NCI-H774 (cell line): ENCODE measurements at places on chromosomes 4 and X.

- DNase-seq: no peak
Measured at GRCh38 chr4:18442957-18443356, 421.4 kb upstream of the LCORL start.

- DNase-seq: no peak
Measured at GRCh38 chr4:56139241-56139827, 190.6 kb downstream of the CEP135 start.

DNA sequence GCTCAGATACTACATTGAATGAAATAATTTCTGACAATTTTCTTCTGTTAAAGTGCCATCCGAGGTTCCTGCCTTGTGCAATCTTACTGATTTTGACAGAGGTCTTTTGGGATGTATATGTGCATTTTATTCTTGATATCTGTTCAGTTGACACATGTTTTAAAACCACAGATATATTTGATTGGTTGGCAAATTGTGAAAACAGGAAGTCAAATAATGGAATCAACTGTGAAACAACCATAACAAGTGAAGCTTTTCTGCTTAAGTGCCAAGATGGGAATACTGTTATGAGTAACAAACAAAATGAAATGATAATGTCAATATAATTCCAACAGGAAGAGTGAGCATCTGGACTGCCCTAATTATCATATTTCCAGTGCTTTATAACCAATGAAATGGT is 84.9 kb upstream of the TET2 start:
- no peak for DNase-seq

GRCh38 chrX:111490688-111491087 is 20.8 kb upstream of the SERTM2 start:
- no peak for DNase-seq

GRCh38 chrX:154396973-154397887 is 947 bp upstream of the RPL10 start:
- DNase-seq: peak; percentile 54

DNA sequence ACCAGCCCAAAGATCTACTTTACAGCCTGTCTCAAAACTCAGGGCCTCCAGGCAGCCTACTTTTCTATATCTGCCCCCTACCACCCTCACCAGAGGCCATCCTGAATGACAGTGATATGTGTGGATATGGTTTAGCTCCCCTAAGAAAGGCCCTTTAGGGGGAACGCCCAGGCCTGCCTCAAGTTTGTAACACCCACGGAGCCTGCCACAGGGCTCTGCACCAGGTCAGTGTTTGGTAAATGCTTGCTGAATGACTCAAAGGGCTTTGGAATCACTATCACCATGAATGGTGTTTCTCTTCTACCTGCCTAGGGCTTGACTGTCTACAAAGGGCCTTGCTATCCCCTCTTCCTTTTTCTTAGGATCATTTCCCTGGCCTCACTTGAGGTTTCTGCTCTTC is 11.3 kb upstream of the LONRF3 start:
- no peak for DNase-seq

GRCh38 chr4:140930557-140930956 is 174.4 kb upstream of the TBC1D9 start:
- DNase-seq: no peak

DNA sequence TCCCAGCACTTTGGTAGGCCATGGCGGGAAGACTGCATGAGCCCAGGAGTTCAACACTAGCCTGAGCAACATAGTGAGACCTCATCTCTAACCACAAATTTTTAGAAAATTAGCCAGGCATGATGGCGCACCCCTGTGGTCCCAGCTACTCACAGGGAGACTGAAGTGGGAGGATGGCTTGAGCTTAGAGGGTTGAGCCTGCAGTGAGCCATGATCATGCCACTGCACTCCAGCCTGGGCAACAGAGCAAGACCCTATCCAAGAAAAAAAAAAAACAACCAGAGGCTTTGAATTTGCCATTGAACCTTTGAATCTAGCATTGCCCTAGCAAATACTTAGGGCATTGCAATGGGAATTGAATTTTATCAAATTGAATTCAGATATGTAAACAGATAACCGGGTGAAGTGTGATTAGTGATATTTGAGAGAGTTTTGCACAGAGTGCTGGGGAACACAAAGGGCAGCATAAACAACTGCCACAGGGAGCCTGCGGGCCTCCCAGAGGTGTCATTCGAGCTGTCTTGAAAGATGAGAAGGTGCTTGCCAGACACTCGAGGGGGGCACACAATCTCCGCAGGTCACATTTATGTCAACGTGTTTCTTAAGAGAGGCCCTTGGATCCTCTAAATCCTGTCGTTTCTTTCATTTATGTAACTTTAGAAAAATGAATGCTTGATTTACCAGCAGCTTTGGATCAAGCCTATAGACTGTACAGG is 200.3 kb downstream of the AASDH start:
- DNase-seq: no peak

DNA sequence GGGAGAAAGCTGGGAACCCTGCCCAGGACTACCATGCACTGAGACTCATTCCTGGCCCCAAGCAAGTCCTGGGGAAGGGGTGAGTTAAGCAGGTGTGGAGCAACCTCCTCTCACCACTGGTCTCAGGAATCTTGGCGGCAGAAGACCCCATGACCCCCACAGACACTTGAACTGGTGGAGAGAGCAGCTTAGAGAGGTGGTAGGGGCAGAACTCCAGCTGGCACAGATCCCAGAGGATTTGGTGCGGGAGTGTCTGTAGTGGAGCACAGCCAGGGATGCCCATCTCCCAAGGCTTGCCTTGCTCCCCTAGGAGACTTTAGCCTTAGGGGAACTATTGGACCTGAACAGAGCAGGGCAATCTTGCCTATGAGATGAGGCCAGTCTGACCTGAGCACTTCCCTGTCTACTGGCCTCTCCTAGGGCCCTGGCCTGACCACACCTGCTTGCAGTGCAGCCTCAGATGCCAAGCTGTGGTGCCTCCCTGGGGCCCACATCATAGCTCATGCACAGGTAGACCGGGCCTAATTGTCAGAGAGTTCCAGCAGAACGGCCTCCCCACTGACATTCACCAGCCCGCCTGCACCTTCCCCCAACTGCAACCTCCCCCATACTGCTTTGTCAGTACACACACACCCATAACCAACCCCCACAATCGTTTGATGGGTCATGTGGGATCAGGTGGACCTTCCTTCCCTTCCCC is 78.0 kb downstream of the NAA11 start:
- DNase-seq: no peak

- DNase-seq: no peak
Measured at GRCh38 chr4:176393306-176394013, 73.7 kb downstream of the SPCS3 start.

DNA sequence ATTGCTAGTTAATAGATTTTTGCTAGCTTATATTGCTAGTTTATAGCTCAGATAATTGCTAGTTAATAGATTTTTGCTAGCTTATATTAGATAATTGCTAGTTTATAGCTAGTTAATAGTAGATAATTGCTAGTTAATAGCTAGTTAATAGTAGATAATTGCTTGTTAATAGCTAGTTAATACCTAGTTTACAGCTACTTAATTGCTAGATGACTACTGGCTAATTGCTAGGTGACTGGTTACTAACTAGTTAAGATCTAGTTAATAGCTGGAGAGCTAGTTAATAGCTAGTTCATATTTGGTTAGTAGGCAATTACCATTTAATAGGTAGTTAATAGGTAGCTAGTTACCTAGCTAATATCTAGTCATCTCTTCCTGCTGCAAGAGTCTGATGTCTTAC is 633.8 kb upstream of the CT83 start:
- DNase-seq: no peak

DNA sequence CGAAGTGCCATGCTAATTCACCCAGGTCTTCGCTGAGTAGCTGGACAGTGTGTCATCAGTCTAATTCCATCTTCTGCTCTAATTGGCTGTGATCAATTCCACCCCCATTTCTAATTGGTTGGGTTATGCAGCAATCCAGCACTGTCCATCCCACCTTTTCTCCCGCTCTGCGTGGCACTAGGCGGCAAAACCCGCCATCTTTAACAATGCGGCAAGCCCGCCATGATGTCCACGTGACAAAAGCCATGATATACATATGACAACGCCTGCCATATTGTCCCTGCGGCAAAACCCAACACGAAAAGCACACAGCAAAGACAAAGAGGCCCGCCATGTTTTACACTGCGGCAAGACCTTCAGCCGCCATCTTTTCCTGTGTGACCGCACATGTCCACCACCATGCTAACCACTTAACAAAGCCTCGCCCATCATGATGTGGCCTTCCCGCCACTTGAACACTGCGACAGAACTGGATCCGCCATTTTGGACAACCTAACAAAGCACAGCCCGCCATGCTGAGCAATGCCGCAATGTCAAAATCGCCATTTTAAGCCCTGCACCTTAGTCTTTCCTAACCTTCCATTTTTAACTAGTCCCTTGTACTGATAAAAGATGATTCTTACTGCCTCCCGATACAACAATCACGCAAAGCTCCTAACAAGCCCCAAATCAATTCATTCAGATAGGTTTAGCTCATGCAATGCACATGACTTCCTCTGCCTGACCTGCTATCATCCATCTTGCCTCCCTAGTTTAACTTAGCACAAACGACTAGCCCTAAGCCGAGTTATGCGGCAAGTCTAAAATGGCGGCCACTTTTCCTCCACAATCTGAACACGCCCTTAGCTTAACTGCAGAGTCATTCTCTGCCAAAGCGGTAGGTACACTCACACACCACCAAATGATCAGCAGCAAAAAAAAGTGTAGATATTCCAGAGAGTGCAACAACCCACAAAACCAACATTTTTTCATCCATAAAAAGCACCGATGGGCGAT is 288.3 kb downstream of the CHIC1 start:
- DNase-seq: no peak

GRCh38 chrX:13165266-13166189 is 121.1 kb upstream of the FAM9C start:
- DNase-seq: peak; percentile 52

- DNase-seq: no peak
Measured at GRCh38 chrX:131783555-131784308, 239.4 kb upstream of the STK26 start.

DNA sequence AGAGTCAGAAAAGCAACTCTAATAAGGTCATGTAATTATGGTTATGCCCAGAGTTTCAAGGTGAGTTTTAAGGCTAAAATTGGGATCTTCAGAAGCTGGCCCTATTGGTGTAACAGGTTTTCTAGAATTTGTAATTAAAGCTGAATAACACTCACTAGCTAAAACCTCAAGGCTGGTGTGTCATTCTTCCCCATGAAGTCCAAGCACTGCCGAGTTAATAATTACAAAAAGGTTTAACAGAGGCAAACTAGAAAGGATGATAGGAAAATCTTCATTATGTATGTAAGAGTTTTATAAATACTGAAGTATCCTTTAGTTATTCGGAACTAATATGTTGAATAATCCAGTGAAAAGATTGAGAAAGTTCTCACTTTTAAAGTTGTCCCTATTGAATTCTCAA is 34.3 kb downstream of the MXRA5 start:
- no peak for DNase-seq

DNA sequence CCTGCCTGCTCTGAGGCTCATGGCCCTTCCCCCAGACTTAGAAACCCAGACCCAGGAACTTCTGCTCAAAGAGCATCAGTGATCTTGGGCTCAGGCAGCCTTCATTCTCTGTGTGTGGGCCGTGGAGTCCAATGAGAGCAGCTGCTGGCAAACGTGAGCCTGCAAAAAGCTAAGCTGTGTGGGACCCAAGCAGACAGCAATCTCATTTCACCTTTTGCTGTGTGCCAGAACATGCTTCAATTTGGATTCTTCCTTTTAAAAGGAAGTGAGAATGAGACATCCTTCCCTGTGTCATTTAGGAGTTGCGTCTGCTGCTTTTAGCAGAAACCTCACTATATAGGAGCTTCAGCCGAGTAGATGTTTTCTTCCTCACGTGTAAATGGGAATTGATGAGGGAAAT is 238.5 kb downstream of the EVC2 start:
- no peak for DNase-seq

- DNase-seq: no peak
Measured at GRCh38 chr4:48804584-48805301, 24.7 kb upstream of the FRYL start.

DNA sequence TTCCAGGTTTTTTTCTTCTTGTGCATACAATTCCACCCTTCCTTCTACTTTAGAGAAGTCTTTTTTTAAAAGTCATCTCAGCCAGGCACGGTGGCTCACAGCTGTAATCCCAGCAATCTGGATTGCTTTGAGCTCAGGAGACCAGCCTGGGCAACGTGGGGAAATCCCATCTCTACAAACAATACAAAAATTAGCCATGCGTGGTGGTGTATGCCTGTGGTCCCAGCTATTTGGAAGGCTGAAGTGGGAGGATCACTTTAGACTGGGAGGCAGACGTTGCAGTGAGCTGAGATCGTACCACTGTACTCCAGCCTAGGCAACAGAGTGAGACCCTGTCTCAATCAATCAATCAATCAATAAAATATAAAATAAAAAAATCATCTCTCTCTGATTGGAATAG is 14.8 kb downstream of the ELOVL6 start:
- DNase-seq: no peak

- DNase-seq: no peak
Measured at GRCh38 chrX:130771230-130771629, 131.8 kb downstream of the ENOX2 start.

DNA sequence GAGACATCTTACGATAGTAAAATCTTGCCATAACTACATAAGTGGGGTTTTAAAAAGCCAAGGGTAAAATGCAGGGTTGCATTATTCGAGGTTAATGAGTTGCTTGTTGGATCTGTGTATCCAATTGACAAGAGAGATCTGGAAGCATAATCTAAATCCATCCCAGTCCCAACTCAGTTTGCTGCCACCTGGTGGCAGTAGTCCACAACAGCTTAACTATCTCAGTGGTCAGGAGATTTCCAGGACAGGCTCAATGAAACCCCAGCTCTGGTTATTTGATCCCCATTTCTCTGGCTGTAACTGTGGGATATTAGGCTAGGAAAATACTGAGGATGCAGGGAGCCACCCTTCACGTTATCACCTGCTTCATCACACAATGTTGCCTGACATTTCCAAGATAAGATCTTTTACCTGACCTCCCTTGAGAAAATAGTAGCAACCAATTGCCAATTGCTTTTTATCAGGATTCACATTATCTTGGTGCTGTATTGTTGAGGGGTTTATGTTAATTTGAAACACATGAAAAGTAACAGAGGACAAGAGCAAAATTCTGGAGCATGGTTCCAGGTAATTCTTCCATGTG is 88.2 kb upstream of the TNIP3 start:
- DNase-seq: peak; percentile 30

DNA sequence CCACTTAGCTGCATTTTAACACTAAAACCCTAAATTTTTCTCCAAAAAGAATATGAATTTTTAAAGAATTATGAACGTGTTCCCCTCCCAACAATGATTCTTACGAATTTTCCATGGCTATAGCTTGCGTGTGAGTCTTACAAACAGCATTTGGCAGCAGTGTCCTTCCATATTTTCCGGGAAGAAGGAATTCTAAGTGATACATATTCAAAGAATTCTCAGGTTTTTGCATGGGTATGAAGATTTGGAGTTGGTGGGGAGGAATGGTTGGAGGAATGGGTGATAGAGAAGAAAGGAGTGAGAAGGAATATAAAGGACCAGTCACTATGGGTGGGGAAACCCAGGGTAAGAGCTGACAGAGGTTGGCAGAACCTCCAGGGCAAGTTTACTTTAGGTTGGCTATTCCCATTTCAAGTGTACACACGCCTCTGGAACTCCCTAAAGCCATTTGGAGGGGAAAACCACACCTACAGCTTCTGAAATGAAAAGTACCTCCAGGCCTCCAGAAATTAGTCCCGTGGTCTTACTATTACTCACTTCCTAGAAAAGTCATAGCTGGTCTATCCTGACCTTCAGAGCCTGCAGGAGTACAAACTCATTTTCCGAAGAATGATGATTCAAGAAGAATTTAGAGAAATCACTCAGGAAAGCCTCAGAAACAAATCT is 420.8 kb upstream of the DIPK2B start:
- DNase-seq: no peak

GRCh38 chrX:64204252-64204651 is 1.3 kb downstream of the AMER1 start:
- DNase-seq: no peak

- DNase-seq: no peak
Measured at GRCh38 chrX:118980761-118981160, 6.3 kb downstream of the LONRF3 start.
